ENCODE measurements at places on chromosomes 4 and X.

GRCh38 chr4:38177035-38177546 is 216.9 kb downstream of the PTTG2 start:
- DNase-seq: peak; percentile 55

GRCh38 chrX:22818061-22818460 is 181.7 kb upstream of the DDX53 start:
- DNase-seq: no peak

- no peak for DNase-seq
These were observed 64.1 kb downstream of the STX18 start for GRCh38 chr4:4477796-4478195.

- DNase-seq: peak; percentile 76
These were observed 120.7 kb upstream of the TRIM2 start for GRCh38 chr4:153083447-153083947.

DNA sequence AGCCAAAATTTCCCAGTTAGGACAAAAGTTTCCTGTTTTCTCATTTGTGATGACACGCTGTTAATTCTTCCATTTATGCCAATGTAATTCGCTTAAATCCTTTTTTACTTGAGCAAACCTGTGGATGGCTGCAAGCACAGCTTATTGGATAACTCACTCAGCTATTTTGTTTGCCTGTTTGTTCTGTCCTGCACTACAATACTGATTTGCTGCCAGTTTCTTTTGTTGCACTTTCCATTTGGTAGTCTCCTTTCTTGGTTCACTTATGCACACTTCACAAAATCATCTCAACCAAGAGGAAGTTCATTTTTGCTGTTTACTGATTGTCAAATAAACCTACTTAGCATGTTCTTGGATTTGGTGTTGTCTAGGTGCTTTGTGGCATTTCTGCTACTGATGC is 40.3 kb downstream of the MFAP3L start:
- no peak for DNase-seq

DNA sequence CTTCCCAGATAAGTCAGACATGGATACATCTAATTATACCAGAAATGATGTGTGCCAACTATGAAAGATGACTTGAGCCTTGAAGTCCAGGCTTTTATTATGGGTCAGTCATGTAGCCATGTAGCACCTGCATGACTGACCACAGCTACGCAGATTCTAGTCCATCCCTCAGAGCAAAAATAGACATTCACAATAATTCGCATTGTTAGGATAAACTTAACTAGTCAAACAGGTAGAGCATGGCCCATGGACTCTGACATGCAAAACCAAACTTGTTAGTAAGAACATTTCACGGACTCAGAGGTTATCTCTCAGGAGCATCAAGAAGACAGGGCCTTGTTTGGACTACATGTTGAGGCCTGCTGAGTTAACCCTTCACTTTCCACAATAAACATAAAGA is 132.6 kb downstream of the PWWP3B start:
- DNase-seq: no peak

DNA sequence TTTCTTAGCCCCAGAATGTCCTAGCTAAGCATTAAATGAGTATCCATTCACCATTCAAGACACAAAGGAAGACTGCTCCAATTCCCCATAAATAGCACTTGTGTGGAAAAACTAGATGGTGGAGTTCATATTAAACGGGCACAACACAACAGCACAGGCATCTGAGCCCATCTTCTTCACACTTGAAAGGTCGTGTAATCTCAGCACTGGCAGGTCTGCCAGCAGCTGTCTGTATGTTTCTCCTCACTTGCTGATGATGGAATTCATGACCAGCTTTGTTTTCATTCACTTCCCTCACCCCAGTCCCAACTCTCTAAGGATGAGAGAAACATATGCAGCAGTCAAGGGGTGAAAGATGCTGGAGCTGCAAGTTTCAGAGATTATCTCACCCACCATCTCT is 148.7 kb downstream of the AFAP1 start:
- no peak for DNase-seq

GRCh38 chrX:1393871-1394615 is 2.1 kb upstream of the SLC25A6 start:
- DNase-seq: no peak

DNA sequence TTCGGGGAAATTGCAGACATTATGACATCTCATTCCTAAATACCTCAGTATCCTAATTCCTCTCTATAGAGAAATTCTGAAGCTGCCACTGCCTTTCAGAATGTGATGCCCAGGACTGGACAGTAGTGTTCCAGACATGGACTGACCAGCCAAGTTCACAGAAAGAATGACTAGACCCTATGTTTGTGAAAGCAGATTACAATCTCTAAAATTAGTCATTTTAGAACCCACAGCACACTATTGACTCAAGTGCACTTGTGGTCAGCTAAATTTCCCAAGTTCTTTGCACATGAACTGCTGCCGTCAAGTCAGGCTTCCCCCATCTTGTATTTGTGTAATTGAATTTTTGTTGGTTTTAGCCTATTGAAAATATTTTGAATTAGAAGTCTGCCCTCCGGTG is 81.0 kb upstream of the ESX1 start:
- DNase-seq: no peak

- DNase-seq: no peak
These were observed 192.0 kb downstream of the HNRNPD start for GRCh38 chr4:82181789-82182188.

DNA sequence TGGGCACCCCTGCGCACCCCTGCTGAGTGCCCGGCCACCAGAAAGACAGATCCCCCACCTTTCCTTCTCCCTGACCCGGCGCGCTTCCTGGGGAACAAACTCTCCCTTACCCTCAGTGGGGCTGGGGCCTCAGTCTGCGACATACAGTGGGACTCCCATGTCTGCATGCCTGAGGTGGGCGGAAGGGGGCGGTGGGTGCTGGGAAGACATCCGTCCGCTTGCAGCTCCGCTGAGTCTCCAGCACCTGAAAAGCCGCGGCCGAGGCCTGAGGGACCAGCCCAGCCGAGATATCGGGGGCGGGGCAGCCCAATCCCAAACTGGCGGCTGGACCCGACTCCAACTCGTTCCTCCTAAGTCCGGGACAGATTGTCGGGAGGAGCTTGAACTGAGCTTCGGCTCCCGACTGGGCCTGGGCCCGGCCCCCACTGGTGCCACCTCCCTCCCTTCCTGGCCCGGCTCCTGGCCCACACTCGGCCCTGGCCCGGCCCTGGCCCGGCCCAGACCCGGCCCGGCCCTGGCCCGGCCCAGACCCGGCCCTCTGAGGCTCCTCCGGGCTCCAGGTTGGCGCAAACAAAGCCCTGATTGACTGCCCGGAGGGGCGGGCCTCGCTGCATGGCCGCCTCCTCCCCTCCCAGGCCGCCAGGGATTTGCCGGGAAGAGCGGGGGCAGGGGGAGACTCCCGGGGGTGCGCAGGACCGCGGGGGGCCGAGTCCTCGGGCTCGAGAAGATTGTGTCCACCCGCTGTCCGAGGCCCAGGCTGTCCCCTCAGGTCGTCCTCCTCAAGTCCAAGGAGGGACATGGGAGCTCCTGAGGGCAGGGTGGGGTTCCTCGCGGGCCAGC is 877 bp upstream of the SLC16A2 start:
- DNase-seq: peak; percentile 31

GRCh38 chrX:49071877-49072711 is 1.7 kb downstream of the PRAF2 start:
- peak; percentile 86 for DNase-seq

DNA sequence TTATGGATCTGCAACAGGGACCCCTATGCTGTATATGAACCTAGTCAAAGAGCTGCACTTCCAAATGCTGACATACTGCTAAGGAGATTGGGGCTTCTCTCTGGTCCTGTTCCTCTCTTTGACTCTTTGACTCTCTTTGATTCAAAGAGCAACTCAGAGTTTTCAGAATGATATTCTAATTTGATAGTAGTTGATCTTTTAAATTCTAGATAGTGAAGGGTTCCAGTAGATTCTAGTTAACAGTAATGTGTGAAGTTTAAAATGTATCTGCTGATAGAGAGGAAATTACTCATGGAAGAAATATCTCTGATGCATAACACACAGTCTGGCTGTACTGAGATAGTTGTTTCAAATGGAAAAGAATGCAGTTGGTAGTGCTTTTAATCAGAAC is 239.1 kb downstream of the RASL11B start:
- peak; percentile 78 for DNase-seq

Measured in lung microvascular endothelial cell (primary cell).